K562 (cell line): ENCODE measurements at places on chromosomes 16 and 17. TPM values are rescaled to one million over a fixed set of nuclear protein-coding genes. Genes with fewer than 3 reads are reported as not detected.

CNGB1 gene
- not detected in 2 replicates for total RNA-seq

PLA2G10 gene
- total RNA-seq, result not detected in 2 replicates

TBC1D26 gene
- total RNA-seq, result not detected in 2 replicates

PPM1D gene
- total RNA-seq, result 17.6 and 19.0 TPM in 2 replicates

TMEM208 gene
- total RNA-seq, result 46.5 and 54.3 TPM in 2 replicates
